PC-3 (cell line): ENCODE measurements at places on chromosomes 12 and 14. TPM values are rescaled to one million over a fixed set of nuclear protein-coding genes. Genes with fewer than 3 reads are reported as not detected.

Gene IL22
- not detected in 2 replicates for total RNA-seq

Gene PZP
- total RNA-seq = not detected in 2 replicates

Gene GLT1D1
- not detected in 2 replicates for total RNA-seq

Gene SPX
- 0.87 TPM in 1 of 2 replicates, not detected in the other for total RNA-seq

Gene KNTC1
- 80.3 and 84.8 TPM in 2 replicates for total RNA-seq

GRCh38 chr14:24398653-24399446 is at the start of gene NYNRIN:
TSS of gene NYNRIN (plus strand) at chr14:24399003. CDS start at chr14:24399247, 244 bp downstream.
- no peak within 1 kb of the TSS for H3K27ac ChIP-seq
- DNase-seq = no peak
- H3K4me3 ChIP-seq = peak within 1 kb of the TSS; percentile 64
- peaks cover 9% of the 10 kb centered on the region; the same call in 1 of the 2 replicates for H3K4me1 ChIP-seq
- no peaks in the 10 kb centered on the region for H3K36me3 ChIP-seq

- peaks cover 8% of the 10 kb centered on the region; the same call in 1 of the 2 replicates for H3K4me1 ChIP-seq
- no peak overlapping the region for H3K27ac ChIP-seq
- no peaks in the 10 kb centered on the region for H3K36me3 ChIP-seq
- no peak overlapping the region for H3K4me3 ChIP-seq
These were observed 1014.1 kb downstream of the TMTC2 start for GRCh38 chr12:83700838-83701237.

- no peak overlapping the region for H3K27ac ChIP-seq
- no peak overlapping the region for H3K4me3 ChIP-seq
- H3K4me1 ChIP-seq = peaks cover 32% of the 10 kb centered on the region
- DNase-seq = no peak
These were observed 2.3 kb downstream of the ANKRD9 start for GRCh38 chr14:102507081-102507856.

GRCh38 chr14:54549862-54550261 is 17.1 kb upstream of the SAMD4A start:
- H3K4me1 ChIP-seq = no peaks in the 10 kb centered on the region
- H3K27me3 ChIP-seq = no peaks in the 10 kb centered on the region
- no peak overlapping the region for H3K4me3 ChIP-seq
- no peaks in the 10 kb centered on the region for H3K36me3 ChIP-seq

DNA sequence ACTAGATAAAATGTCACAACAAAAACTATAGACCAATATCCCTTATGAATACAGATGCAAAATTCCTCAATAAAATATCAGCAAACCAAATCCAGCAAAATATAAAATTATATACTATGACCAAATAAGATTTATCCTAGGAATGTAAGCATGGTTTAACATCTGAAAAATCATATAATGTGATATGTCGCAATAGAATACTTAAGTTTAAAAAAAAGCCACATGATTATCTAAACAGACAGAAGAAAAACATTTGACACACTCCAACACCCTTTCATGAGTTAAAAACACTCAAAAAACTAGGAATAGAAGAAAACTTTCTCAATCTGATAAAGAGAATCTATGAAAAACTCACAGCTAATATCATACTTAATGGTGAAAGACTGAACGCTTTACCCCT is 20.3 kb downstream of the ANGEL1 start:
- no peak for DNase-seq
- H3K36me3 ChIP-seq = peaks cover 12% of the 10 kb centered on the region
- no peaks in the 10 kb centered on the region for H3K27me3 ChIP-seq
- no peaks in the 10 kb centered on the region for H3K4me1 ChIP-seq
- H3K27ac ChIP-seq = no peak overlapping the region

DNA sequence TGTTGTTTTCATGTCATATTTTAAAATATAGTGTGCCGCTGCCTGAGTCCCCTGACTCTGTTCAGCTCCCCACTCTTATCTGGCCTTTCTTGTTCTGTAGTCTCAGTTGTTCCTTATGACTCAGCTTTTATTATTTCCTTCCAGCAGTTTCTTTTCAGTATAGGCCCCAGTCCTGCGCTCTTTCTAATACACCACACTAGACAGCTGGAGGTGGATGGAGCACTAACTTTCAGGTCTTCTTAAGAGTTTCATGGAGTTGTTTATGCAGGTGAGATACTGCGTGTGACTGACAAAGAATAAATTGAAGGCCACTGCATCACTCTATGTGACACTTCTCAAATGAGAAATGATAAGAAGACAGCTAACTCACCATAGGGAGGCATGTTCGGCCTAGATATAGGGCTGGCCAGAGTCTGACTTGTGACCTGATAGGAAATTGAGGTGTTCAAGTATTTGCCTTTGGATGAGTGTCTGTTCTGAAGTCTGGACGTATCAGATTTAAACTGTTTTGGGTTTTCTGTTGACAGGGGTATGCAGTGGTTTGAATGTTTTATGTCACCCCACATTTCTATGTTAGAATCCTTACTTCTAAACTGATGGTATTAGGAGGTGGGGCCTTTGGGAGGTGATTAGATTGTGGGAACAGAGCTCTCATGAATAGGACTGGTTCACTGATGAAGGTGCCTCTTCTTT is 60.8 kb upstream of the CLMN start:
- no peaks in the 10 kb centered on the region for H3K36me3 ChIP-seq
- H3K4me1 ChIP-seq = no peaks in the 10 kb centered on the region
- peaks cover 4% of the 10 kb centered on the region; the same call in 1 of the 2 replicates for H3K27me3 ChIP-seq
